Diencephalon (tissue), 1 donor: ENCODE measurements at places on chromosomes 11 and 22. TPM values are rescaled to one million over a fixed set of nuclear protein-coding genes. Genes with fewer than 3 reads are reported as not detected.

Gene PITPNB
- total RNA-seq: 45.2 TPM

Gene CCDC87
- 1.2 TPM for total RNA-seq

Gene DGAT2
- total RNA-seq: 7.2 TPM

Gene PTGDR2
- total RNA-seq: 1.8 TPM

Gene C11orf97
- 2.5 TPM for total RNA-seq

Gene PNPLA5
- total RNA-seq: 0.23 TPM

Gene SCGB1D1
- total RNA-seq: not detected

Gene SC5D
- 163 TPM for total RNA-seq

Gene LRRC4C
- 90.2 TPM for total RNA-seq

Gene NRGN
- 3.7 TPM for total RNA-seq

Gene ALDH3B2
- not detected for total RNA-seq

Gene SLC22A6
- total RNA-seq: 5.8 TPM

Gene DRD4
- not detected for total RNA-seq

Gene SORL1
- total RNA-seq: 30.2 TPM

Gene WBP2NL
- 4.2 TPM for total RNA-seq

Gene APOA4
- total RNA-seq: not detected

Gene GSTT2
- 0.46 TPM for total RNA-seq

Gene ARHGAP8
- 1.4 TPM for total RNA-seq

Gene KCNK4
- total RNA-seq: 7.2 TPM

Gene GALR3
- not detected for total RNA-seq

Gene OR2AT4
- total RNA-seq: not detected

Gene MUC6
- not detected for total RNA-seq

Gene ADORA2A
- 15.7 TPM for total RNA-seq

Gene NNMT
- 0.92 TPM for total RNA-seq

Gene SLC22A9
- total RNA-seq: not detected

Gene POU2AF2
- not detected for total RNA-seq

Gene PEX26
- 20.8 TPM for total RNA-seq

Gene C22orf15
- total RNA-seq: 2.1 TPM
